ENCODE measurements at places on chromosomes 11 and 22. TPM values are rescaled to one million over a fixed set of nuclear protein-coding genes. Genes with fewer than 3 reads are reported as not detected.

GRCh38 chr11:44178381-44178780 is 82.9 kb downstream of the EXT2 start:
- no peak for DNase-seq

DNA sequence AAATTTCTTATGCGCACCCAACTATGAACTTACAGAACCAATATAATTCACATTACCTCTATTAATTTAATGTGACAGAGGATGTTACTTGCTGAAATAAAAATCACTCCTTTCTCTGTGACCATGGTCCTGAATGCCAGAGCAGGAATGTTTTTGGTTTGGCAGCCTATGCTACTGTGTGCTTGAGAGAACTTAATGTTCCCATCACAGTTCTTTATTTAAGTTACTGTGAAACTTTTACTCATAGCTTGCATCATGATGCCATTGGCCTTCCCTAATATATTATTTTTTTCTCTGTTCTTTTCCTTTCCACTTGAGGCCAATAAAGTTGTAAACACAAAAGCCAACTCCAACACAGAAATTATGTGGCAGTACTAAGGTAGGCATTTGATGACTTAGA is 142.2 kb downstream of the FAM76B start:
- no peak for DNase-seq

- no peak for DNase-seq
Observed at GRCh38 chr11:24496736-24497725, at the start of gene LUZP2. TSS of gene LUZP2 (plus strand) at chr11:24497053.

DNA sequence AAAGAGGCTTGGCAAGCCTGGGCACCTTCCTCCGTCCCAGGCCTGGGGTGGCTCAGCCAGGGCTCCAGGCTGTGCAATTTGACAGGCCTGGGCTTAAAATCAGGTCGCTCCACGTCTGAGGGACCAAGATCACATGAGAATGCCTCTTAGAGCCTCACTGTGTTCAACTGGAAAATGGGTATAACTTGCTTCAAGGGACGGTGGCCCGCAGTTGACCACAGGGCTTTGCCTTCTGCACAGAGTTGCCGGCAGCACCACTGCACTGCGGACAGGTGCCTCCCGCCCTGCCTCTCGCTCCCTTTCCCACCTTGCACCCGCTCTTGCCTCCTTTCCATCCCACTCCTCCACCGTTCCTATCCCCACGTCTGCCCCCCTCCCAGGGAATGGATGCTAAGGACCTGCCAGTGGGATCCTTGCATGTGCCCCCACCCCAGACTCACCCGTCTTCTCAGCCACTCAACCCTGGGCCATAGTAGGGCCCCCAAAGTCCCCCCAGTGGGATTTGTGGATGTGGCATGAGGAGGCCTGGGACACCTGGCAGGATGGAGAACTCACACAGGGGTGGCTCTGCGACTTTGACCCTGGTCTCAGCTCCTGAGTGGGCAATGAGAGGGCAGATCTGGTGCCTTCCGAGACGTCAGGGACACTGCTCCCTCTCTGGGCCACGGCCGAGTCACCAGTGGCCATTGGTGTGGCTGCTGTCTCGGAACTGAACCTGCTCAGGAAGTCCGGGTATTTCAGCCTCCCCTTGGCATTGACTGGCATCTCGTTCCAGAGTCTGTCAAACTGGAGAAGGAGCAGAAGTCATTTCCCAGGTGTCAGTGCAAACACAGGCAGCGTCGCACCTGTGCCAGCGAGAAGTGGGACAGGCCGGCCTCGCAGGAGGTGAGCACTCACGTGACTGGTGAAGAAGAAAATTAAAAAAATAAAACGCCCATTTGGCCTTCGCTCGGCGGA is 128.0 kb downstream of the MPPED1 start:
- DNase-seq, result no peak

DNA sequence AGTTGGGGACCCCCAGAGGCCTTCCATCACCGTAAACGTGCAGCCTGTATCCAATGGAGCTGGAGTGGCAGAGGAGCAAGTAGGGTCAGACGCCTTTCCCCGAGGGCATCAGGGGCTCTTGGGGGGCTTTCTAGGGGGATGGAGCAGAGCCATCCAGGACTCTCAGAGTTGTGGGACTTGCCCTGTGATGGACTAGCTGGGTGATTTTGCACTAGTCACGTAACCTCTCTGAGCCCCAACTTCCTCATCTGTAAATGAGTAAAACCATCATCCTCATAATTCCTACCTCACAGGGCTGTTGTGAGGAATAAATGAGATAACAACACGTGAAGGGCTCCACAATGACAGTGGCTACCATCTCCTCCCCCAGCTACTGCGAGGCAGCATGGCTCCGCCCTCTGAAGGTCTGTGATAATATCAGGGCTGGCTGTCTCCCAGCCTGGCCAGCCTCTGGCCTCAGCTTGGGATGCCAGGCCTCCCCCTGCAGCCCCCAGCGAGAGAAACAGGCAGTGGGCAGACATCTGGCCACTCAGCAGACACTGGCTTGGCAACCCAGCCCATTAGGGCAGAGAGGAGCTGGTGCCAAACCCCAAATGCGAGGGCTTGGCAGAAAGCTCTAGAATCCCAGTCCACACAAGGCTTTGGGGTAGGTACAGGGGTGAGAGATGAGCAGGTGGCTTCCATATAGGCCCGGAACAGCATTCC is 6.7 kb downstream of the USP2 start:
- DNase-seq, result peak; percentile 46

CD6 gene
- total RNA-seq, result 0.83 TPM

DNA sequence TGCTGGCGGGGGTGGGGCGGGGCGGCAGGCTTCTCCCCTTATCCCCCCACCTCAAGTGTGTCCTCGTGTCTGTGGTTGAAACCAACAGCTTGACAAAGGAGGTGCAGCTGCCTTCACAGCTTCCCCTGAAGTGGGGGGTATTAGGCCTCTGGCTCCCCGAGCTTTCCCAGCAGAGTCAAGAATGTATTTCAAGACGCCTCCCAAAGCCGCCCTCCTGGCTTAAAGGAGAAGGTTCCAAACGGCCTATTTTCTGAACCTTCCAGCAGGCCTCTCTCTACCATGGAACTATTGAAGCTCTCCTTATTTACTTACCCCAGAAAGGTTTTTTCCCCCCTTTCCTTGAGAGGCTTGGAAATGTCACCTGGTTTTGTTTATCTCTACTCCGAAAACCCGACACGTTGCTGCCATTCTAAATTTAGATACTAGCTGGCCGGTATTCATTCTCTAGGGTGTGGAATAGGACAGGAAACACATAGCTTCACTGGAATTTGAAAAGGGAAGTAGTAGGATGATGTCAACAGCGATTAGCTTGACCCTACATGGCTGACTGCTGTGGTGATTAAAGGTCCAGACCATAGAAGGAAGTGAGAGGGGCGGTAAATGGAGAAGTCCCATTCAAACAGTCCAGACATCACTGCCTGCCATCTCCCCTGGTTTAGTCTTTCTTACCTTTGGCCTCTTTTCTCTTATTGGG is 671 bp upstream of the PICALM start:
- no peak for DNase-seq

GPR137 gene
- total RNA-seq, result 26.8 TPM

GRCh38 chr11:85810521-85810870 is 445 bp downstream of the SYTL2 start:
- no peak for DNase-seq

- no peak for DNase-seq
Observed at GRCh38 chr11:112958670-112959069, 2.5 kb upstream of the NCAM1 start.

DNA sequence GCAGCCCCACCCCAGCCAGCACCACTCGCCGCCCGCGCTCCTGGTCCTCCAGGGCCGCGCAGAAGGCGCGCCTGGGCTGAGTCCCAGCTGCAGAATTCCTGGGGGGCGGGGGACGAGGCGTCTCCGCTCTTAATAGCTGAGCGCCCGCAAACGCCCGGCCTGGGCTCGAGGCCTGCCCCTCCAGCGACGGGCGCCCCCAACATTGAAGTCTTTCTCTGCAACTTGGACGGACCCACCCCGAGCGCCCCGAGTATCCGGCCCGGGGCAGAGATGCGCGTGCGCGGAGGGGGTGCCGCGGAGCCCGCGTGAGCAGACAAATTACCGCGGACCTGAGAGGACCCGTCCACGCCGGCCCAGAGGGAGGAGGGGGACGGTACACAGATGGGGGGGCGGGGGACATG is 6.7 kb upstream of the SYT7 start:
- DNase-seq, result no peak

DNA sequence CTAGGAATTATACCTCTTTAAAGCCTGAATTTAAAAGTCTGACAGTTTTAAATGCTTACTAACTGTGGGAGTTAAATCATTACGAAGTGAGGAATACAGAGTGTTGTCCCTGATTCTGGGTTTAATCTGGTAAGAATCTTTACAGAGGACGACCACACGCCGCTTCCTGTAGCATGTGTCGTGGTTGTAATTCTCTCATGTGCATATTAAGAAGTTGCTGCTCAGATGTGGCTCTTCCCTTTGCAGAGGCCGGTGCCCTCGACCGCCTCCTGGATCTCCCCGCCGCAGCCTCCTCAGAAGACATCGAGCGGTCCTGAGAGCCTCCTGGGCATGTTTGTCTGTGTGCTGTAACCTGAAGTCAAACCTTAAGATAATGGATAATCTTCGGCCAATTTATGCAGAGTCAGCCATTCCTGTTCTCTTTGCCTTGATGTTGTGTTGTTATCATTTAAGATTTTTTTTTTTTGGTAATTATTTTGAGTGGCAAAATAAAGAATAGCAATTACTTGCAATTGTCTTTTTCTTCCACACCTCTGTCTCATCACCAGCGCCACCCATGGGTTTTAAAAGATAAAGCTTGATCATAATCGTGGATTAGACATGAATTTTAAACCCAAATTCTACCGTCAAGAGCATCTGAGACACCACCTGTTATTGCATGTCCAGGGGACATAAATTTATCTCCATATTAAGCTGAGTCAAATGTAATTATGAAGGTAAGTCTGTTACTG is 6.5 kb downstream of the GAL start:
- no peak for DNase-seq

DNA sequence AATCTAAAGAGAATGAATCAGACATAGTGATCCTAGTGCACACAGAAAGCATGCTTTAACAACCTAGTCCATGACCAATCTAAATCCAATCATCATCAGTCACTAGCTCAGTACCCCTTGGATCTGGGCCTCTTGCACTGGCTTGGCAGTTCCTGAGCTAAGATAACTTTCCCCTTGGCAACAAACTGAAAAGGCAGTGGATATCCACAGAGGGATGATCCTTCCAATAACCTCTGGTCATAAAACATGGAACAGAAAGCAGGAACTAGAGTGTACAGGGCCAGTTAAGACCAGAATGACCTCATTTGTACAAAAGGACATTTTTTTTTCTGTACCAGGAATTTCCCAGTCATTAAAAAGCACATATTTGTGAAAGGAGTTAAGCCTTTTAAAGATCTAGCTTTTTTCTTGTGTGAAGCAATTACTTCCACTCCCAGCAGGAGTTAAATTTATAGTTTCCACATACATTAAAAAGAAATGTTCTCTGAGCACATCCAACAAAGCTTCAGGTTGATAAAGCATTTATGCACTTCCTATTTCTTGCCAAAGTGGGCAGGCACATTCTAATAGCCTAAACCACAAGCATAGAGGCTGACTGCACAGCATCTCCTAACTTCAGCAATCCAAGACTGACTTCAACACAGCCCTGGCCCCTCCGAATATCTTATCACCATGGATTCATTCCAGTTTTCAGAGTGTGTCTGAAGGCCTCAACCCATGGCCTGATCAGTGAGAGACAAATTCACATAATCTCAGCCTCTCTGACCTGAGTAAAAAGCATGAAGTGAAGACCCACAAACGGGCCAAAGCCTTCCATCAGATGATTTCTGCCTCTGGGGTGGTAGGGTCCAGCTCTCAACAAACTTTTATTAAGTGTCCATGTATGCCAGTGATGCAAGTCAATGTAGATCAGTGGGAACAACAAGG is 29.9 kb downstream of the GUCY1A2 start:
- DNase-seq, result no peak

DNA sequence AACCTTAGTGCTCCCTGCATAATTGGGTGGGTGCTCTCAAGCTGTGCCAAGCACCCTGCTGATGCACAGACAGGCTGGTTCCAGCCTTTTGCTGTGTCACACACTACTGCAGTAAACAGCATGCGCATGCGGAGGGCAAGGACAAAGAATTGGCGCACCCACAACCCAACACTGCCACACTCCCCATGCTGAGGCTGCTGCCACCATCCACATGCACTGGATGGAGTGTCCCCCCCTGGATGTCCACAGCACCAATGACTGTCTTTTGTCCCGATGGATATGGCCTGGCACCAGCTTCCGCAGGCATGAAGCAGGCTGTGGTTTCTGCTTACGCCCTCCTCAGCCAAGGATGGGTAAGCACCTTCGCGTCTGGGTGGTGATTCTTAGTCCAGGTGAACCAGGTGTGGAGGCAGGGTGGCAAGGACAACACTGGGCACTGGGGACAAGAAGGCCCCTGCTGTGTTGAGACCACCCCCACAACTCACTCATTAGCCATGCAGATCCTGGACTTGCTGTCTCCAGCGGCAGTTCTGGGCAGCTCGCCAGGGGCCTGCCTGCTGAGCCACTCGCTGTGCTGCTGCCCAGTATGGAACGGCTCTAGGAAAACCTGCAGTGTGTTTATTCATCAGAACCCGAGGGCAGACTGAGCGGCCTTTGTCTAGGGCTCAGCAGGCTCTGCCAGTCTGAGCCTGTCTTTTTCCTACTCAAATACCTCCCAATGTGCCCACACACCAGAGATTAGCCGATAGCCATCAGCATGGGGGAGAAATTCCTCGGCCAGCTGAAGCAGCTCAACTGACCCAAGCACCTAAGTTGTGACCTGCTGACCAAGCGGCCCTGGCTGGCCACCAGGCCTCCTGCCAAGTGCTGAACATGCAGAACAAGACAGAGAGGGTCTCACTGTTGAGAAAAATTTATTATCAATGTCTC is 8.2 kb upstream of the NAP1L4 start:
- DNase-seq, result peak; percentile 90

- no peak for DNase-seq
Observed at GRCh38 chr11:65224930-65225278, 36.9 kb upstream of the POLA2 start.

- no peak for DNase-seq
Observed at GRCh38 chr11:108093128-108093904, 28.1 kb upstream of the ACAT1 start.

CLCF1 gene
- total RNA-seq, result 0.43 TPM

MN1 gene
- 1.2 TPM for total RNA-seq
